Kasumi-1 (cell line): ENCODE measurements at places on chromosomes 11 and 22.
A peak's percentile ranks its signal among the peaks of the same experiment; 100 is the strongest.

DNA sequence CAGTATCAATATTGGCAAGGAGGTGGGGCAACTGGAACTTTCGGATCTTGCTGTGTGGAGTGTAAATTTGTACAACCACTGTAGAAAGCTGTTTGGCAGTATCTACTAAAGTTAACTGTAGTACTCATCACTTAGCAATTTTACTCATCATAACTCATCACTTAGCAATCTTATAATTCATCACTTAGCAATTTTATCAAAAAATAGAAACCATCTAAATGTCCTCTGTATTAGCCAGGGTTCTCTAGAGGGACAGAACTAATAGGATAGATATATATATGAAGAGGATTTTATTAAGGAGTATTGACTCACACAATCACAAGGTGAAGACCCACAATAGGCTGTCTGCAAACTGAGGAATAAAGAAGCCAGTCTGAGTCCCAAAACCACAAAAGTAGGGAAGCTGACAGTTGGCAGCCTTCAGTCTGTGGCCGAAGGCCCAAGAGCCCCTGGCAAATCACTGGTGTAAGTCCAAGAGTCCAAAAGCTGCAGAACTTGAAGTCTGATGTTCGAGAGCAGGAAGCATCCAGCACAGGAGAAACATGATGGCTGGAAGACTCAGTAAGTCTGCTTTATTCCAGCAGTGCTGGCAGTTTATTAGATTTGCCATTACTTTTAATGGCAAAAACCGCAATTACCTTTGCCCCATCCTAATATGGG lies 92.9 kb upstream of the USP47 start:
- no peak for DNase-seq

GRCh38 chr11:12216671-12217374 lies 106.4 kb downstream of the MICAL2 start:
- peak; percentile 57 for DNase-seq

DNA sequence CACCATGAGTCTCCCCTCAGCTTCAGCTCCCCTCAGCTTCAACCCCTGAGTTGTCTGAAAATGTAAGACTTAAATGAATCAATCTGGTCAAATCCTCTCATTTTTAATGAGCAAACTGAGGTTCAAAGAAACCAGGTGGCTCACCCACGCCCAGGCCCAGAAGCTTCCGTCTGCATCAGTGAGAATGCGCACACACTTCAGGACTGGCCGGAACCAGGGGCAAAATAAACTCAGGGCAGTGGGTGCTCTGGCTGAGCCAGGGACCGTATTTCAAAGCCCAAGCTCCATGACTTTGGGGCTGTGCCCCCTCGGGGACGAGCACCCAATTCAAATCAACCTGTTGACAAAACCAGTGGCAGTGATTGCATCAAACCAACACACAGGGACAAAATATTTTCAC lies 3.1 kb downstream of the SULT4A1 start:
- DNase-seq = no peak

- no peak for DNase-seq
These were observed 174.4 kb upstream of the NECTIN1 start for GRCh38 chr11:119903389-119903788.

DNA sequence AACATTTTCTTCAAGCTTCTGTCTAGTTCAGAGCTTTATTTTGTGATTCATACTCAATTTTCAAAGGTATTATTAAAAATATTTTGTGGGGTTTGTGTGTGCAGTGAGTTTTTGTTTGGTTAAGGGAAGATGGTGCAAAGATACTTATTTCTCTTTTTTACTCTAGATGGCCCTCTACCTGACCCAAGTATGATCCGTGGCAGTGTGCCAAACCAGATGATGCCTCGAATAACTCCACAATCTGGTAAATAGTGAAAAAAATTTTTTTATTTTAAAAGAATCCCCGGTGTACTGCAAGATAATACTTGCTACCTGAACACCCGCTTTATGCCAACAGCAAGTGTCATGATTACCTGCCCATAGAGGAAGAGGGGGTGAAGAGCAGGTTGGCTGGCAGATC lies 54.2 kb downstream of the EP300 start:
- no peak for DNase-seq

DNA sequence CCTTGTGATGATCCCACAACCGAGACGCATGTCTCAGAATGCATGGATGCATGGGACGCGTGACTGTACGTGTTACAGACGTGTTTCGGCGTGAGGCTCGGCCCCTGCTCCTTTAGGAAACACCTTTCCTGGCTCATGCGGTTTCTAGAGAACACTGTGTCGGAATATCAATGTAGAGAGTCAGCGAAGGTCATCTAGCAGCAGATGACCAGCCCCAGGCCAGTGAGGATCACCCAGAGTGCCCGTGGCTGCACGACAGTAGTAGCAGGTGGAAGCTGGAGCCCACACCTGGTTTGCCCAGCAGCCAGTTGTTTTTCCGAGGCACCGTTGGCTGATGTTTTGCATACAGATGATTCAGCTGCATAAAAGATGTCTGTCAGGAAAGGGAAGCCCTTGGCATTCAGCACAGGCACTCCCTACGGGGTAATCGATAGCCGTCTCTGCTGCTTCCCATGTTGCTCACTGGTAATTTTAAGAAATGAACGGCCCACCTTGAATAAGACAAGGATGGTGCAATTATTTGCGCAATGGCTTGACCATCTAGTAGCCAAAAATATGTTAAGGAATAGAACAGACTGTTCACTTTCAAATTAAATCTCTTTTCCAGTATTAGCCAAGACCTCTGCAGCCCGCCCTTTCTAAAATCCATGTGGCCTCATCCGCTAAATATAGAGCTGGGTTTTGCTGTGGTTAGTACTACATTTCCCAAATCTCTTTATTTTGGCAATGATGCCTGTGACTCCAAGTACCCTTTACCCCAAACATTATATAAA lies 1.1 kb upstream of the CLTCL1 start:
- peak; percentile 30 for DNase-seq

GRCh38 chr11:102385085-102386007 lies 38.3 kb downstream of the BIRC2 start:
- peak; percentile 65 for DNase-seq

- DNase-seq = no peak
These were observed 4.1 kb downstream of the MMP20 start for GRCh38 chr11:102620818-102621561.

- no peak for DNase-seq
These were observed 37.0 kb downstream of the B3GAT1 start for GRCh38 chr11:134374891-134375550.

DNA sequence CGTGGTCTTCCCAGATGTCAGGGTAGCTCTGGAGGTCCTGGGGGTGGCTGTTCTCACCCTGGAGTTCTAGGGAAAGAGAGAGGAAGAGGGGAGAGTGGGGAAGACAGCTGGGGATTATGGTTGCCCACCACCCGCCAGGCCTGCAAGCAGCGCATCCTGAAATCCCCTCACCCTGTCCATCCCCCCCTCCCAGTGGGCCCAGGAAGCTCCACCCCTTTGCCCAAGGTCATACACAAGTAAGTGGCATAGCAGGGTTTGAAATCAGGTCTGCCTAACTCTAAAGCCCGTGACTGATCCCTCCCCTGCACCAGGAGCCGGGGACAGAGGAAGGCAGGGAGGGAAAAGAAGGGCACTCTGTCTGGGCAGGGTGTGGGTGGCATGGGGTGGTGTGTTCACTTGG lies 105.3 kb downstream of the NECTIN1 start:
- DNase-seq = no peak

GRCh38 chr11:62137881-62138629 lies 14.2 kb downstream of the INCENP start:
- DNase-seq = no peak

DNA sequence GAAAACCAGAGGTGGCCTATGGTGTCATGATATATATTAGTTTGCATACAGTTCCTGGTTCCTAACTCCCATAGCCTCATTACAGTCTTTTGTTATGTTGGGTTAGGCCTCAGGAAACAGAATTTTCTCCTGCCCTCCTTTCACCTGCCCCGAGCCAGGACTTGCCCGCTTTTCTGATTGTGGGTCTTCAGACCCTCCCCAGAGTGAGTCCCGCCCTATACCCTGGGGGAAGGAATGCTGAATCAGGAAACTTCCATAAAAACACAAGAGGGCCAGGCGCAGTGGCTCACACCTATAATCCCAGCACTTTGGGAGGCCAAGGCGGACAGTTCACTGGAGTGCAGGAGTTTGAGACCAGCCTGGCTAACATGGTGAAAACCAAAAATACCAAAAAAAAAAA lies 70.9 kb downstream of the SLC35F2 start:
- no peak for DNase-seq
